IMR-90 (cell line): ENCODE measurements at places on chromosomes 5 and 9. TPM values are rescaled to one million over a fixed set of nuclear protein-coding genes. Genes with fewer than 3 reads are reported as not detected.

Gene UBE2B
- 6.3 and 17.5 TPM in 2 replicates for total RNA-seq

Gene RAB24
- 15.6 and 18.5 TPM in 2 replicates for total RNA-seq

Gene PCDHGA6
- 4.1 and 4.2 TPM in 2 replicates for total RNA-seq

Gene DPP7
- 14.2 and 14.9 TPM in 2 replicates for total RNA-seq

Gene CCNO
- not detected in 2 replicates for total RNA-seq

Gene WNK2
- total RNA-seq = not detected in 2 replicates

Gene LHX3
- not detected in 2 replicates for total RNA-seq

Gene OLFM1
- total RNA-seq = 0.28 and 0.36 TPM in 2 replicates

Gene PCDHA9
- under 0.01 TPM in 2 replicates for total RNA-seq
